Activated naive CD8-positive, alpha-beta T cell treated with anti-CD3 and anti-CD28 coated beads, Interleukin-2, amount 10 ng/mL, durations not matched to agents 7 days and 5 days (primary cell): ENCODE measurements at places on chromosomes 3 and 15. TPM values are rescaled to one million over a fixed set of nuclear protein-coding genes. Genes with fewer than 3 reads are reported as not detected.

The CLDN16 gene
- total RNA-seq = not detected

The CCDC9B gene
- total RNA-seq = 2.3 TPM

The TERC gene
- 7.3 TPM for total RNA-seq

The PRR23B gene
- total RNA-seq = not detected

The GOLGA6L26 gene
- not detected for total RNA-seq

The RTP4 gene
- total RNA-seq = 16.9 TPM

The HYKK gene
- 2.4 TPM for total RNA-seq

The KIF15 gene
- 39.8 TPM for total RNA-seq

The LRRC34 gene
- total RNA-seq = 6.9 TPM

The RHCG gene
- not detected for total RNA-seq

The LXN gene
- total RNA-seq = 7.7 TPM

The MUC20 gene
- total RNA-seq = 3.1 TPM

The HTR3C gene
- not detected for total RNA-seq

The UQCC5 gene
- total RNA-seq = 12.8 TPM

The NR2E3 gene
- not detected for total RNA-seq
